ENCODE measurements at places on chromosomes 1 and 21.

DNA sequence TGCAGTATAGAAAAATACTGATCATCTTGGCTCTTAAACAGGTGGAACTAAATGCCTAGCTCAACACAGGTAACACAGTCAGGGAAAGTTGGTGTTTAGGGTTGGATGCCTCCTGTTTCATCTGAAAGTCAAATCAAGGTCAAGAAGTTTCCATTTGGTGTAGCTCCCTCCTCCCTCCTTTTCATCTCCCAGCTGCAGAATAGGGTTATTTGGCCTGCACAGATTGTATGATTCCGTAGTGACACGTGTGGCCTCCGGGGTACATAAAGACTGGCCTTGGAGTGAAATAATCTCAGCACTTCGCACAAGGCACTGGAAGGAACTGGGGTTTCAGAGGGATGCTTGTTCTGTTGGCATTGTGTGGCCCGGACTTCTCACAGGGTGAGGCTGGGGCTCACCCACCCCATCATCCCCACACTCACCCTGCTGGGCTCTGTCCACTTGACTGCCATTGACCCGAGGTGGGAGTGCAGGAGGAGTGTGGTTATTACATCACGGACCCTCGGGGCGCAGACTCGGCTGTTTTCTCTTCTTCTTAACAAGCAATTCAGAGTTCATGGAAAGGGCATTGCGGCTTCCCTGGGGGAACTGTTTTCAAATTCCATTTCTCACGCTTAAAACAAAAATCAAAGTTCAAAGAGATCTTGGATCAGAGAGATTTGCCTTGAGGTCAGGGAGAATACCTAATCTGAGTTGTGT is 18.4 kb downstream of the IGSF5 start:
- DNase-seq, result no peak

DNA sequence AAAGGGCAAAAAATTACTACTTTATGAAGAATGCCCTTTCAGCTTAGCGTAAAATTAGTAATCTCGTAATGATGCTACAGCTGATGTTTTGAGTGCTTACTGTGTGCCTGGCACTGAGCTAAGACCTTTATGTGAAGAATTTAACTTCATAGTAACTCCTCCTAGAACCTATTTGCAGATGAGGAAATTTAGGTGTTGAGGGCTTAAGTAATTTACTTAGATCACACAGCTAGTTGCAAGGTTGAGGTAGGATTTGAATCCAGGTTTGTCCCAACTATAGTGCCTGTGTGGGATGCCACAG is 1.4 kb downstream of the ZMYM4 start:
- DNase-seq, result no peak

GRCh38 chr1:5522531-5523145 is 469.6 kb downstream of the NPHP4 start:
- DNase-seq, result no peak

GRCh38 chr1:167145965-167146364 is 52.1 kb downstream of the STYXL2 start:
- no peak for DNase-seq

GRCh38 chr1:19528438-19528837 is 43.1 kb upstream of the CAPZB start:
- no peak for DNase-seq

- DNase-seq, result no peak
Measured at GRCh38 chr1:23748016-23748415, 4.7 kb downstream of the ELOA start.

DNA sequence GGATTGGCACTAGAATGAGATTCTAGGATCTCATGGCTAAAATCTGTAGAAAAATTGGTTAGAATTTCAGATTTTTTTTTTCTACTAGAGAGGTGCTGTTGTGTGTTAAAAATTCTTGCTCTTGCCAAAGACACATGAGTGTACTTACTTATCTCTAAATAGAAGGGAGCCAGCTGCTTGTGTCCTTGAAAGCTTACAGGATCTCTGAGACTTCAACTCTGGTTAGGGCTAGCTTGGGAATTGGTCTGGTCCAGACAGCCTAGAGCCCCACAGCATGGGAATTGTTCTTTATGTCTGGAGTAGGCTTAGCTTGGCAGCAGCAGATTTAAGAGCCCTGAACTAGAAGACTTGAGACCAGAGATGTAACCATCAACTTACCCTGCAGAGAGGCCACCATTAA is 37.3 kb downstream of the MACO1 start:
- DNase-seq, result no peak

DNA sequence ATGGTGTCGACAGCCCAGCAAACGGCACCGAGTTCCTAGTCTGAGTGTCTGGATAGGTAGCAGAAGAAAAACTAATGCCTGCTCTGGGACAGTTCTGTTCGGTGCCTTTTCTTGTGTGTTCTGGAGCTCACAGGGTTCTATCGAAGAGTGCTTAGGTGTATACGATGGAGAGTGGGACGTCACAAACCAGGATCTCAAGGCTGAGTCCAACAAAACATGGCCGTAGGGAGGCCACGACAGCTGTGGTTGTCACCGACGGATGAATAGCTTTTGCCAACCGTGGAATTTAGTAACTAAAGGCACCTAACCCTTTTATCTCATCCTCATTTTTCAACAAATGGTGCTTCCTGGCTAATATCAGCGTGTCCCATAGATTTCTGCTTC is 635 bp upstream of the SYNJ1 start:
- DNase-seq, result no peak

GRCh38 chr21:14763695-14764064 is 217.6 kb upstream of the SAMSN1 start:
- no peak for DNase-seq

DNA sequence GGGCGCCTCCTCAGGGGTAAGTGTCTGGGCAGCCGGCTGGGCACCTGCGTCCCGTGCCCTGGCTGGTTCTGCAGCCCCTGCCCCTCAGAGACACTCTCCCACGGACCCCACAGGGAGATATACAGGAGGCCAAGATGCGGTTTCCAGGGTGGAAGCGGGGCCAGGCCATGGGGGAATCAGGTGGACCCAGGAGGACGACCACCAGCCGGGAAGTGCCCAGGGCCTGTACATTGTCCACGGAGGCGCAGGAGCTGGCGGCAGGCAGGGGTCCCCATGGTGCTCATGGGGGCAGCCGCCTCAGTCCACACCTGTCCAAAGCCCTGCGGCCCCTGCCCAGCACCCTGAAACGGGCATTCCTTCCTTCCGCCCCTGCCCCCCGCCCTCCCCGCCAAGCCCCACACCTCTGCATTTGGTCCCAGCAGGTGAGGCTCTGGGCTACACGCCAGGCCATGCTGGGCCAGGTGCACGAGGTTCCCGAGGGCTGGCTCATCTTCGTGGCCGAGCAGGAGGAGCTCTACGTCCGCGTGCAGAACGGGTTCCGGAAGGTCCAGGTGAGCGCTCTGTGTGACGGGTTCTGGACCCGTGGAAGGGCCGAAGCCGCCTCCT is 36.7 kb downstream of the SLC19A1 start:
- no peak for DNase-seq

DNA sequence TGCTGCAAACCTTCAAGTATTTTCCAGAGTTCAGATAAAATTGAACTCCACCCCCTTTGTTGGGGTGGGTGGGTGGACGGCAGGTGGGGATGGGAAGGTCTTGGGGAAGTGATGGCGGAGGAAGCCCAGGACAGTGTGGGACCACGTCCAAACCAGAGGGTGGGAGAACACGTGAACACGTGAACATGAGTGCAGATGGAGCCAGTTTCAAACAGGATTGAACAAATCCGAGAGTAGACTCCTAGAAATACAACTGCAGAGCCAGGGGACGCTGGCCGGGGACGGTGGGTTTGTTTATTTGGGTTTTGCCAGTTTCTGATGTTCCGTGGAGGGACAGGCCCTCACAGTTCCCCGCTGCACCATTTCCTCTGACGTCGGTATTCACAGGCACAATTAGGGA is 2.9 kb downstream of the KRTAP10-2 start:
- DNase-seq, result no peak

DNA sequence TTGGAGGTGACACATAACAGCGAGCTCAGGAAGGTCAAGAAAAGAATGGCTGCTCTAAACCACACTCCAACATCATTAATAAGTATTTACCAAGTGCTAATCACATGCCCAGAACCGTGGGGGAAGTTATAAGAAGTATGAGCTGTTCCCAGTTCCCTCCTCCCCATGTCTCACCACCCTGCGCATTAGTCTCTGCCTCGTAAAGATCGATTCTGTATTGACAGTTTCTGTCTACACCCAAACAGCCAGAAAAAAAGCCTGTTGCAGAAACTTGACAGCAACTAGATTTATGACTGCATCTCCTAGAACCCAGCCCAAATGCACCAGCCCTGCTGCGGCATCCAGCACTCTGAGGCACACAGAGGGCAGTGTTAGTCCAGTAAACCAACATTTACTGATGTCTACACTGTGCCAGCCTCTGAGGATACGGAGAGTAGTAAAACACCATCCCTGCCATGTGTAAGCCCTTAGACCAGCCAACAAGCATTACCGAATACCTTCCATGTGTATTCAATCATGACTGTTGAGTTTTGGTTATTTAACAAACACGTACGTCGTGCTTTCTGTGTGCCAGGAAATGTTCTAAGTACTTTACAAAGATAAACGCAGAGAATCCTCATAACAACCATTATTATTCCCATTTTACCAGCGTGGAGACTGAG is 63.6 kb upstream of the ZBTB40 start:
- no peak for DNase-seq

- no peak for DNase-seq
Measured at GRCh38 chr1:8326265-8326664, 8.4 kb downstream of the SLC45A1 start.

- DNase-seq, result no peak
Measured at GRCh38 chr21:23127973-23128372, 2129.8 kb downstream of the NCAM2 start.

GRCh38 chr1:194052514-194053338 is 866.3 kb upstream of the B3GALT2 start:
- no peak for DNase-seq

DNA sequence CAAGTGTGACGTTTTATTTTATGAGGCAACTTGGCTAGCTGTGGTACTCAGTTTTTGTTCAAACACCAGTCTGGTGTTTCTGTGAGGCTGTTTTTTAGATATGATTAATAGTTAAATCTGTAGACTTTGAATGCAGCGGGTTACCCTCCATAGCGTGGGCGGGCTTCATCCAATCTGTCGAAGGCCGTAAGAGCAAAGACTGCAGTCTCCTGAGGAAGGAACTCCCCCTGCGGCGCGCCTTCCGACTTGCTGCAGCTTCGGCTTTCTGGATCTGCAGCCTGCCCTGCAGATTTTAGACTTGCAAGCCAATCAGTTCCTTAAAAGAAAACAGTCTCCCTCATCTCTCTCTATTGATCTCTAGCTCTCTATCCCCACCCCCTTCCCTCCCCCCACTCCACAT is 4.2 kb upstream of the ZNF496 start:
- DNase-seq, result no peak

DNA sequence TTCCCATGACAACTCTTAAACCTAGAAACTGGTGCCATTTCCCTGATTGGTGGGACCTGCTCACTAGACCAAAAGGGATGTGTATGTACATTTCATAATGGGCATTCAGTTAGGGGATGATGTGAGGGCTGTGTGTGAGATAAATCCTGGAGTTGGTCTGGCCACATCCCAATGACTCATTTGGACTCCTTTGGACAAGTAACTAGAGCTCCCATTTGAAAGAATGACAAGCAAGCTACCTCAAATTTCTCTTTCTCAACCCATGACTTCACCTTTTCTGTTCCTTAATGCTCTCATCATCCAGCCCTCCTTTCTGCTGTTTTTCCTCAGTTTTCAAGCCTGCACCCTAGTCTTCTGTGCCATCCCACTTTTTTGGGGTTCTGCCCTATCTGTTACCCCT is 27.9 kb downstream of the EBNA1BP2 start:
- DNase-seq, result no peak

GRCh38 chr1:101798417-101798816 is 198.3 kb downstream of the OLFM3 start:
- DNase-seq, result no peak

DNA sequence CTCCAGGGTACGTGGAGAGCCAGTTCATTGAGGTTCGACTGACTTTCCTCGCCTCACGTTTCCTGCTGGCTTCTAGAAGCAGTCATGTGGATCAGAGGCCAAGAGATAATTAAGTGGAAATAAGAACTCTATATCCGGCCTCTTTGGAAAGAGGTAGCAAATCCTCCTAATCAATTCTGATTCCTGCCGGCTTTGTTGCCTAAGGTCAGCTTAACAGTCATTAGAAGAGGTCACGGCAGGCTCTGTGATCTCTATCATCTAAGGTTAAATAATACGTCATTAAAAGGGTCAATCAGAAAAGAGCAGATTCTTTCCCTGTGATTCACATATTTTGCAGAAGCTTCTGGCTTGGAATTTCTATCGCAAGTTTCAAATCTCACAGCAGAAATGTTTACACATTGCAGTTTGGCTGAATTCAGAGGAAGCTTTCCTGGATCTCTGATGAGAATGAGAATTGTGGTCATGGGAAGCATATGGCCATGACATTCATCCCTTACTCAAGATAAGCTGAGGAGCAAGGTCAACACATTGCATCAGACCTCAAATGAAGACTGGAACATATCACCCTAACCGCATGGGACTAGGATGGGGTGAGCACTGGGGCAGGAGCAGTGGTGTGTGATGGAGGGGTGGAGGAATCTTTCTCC is 189.4 kb downstream of the PBX1 start:
- no peak for DNase-seq

DNA sequence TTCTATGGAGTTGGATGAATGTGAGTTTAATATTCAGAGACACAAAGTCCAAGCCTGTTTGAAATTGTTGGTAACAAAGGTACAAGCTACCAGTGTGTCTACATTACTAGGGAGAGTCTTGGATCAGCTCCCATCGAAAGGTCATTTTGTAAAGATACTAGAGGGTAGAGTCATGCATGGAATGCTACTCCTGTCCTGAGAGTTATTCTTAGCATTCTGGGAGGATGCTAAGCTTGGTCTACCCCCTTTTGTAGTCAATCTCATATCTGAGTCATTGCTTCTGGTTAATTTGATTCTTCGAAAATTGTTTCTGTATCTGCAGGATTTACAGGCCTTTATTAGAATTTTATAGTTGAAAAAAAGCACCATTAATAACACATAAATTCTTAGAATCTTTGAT is 240.2 kb downstream of the ST6GALNAC3 start:
- no peak for DNase-seq

DNA sequence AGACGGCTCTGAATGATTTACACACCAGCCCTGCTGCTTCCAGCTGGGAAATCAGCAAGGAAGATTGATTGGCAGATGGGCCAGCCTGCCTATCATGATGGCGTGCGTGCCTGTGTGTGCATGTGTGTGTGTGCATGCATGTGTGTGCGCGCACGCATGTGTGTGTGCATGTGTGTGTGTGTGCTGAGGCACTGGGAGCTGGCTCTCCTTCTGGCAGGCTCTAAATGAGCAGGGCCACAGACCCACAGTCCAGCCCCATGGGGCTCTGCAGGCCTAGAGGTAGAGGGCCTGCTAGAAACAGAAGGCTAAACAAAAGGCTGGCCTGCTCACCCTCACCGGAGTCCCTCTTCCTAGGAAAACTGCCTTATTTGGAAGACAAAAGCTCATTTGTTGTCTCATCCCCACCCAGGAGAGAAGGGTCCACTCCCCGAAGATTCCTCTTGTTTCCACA is 6.0 kb downstream of the KLHDC8A start:
- DNase-seq, result no peak

GRCh38 chr1:32900956-32901822 is at the start of gene TMEM54:
TSS of gene TMEM54 (minus strand) at chr1:32901389. CDS start at chr1:32901238, 151 bp downstream.
- DNase-seq, result peak; percentile 14
